ENCODE measurements at places on chromosomes 1 and 21.

DNA sequence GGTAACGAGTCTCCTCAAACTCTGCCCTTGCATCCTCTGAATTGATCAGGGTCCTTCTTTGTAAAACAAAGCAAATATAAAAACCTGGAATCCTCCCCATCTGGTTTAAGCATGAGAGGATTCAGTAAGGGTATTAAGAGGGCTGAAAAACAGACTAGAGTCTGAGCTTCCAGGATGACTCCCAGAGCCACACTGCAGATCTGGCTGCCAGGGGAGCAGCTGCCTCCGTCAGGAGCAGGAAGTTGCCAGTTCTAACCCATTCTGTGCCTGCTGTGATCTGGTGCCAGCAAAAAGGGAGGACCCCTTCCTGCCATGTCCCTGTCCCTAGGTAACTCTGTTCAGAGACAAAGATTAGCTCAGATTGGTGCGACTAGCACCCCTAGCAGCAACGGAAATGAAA, 27.5 kb downstream of the SERTAD4 start:
- DNase-seq = no peak

DNA sequence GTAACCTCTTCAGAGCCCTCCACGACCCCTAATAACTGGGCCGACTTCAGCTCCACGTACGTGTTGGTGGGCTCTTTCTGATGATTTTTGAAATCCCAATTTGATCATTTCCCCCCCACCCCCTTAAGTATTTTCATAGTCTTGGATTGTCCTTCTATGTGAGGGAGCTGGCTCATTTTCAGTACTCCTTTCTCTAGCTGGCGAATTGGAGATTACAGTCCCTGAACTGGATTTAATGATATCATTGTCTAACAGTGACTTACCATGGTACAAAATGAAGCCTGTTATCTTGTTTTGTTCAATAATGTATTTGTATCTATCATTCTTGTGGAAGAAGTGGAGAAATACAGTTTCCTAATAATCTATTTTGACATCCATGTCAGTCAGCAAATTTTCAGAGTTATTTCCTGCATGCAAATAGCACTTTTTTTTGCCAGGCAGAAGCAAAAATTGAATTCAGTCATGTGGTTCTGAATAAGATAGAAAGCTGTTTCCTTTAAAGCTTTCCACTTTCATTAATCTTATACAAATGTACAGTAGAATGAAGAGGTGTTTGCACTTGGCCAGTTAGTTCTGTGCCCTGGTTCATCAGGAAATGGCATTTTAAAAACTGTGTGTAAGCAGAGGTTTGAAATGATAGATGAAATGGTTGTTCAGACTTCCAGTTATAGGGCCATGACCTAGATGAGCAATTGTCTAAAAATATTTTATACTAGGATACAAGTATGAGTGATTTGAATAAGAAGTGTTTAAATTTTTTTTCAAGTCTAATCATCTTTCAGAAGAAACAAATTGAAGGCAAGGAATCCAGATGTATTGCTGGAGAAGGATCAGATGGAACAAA, 104.2 kb downstream of the ATP5PO start:
- DNase-seq = no peak

GRCh38 chr1:164671323-164671965, 112.5 kb downstream of the PBX1 start:
- DNase-seq = no peak

DNA sequence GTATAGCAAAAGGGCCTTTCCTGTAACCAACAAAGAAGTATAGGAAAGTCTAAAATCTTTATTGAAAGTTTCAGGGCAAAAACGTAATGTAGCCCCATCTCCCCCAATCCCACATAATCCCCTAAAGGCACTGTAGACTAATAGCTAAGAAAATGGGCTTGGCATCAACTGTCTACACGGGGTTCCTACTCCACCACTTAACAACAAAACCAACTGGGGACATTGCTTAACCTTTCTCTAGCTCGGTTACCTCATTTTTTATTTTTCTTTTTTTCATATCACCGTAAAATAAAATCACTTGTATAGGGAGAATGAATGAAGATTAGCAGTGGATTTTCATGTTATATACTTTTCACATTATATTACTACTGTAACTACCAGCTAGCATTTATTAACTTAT, 12.3 kb downstream of the MACF1 start:
- no peak for DNase-seq

GRCh38 chr21:43921571-43921978, 56.6 kb downstream of the AGPAT3 start:
- DNase-seq = peak; percentile 11

GRCh38 chr1:168443899-168444298, 99.9 kb downstream of the XCL2 start:
- no peak for DNase-seq

DNA sequence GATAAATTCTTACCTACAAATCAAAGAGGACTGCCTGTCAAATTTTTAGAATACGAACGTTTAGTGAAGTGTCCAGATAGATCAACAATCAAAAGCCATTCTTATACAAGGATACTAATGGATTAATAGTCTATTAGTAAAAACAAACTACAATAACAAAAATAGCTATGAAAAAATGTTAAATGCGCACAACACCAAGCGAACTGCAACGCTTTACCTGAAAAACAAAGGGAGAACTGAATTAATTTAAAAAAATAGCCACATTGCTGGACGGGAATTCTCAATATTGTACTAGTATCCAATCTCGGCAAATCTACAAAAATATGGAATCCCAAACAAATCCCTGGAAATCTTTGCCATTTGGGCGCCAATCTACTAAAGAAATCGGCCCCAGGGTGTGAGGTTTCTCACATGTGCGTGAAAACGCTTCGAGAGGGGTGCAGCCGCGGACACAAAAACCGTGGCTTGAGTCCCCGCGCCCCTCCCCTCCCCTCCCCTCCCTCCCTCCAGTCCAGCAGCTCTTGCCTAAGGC, 55.6 kb downstream of the TRAF5 start:
- DNase-seq = no peak

GRCh38 chr1:30169269-30169668, 554.1 kb downstream of the MATN1 start:
- no peak for DNase-seq

- no peak for DNase-seq
These were observed 69.8 kb downstream of the KCNT2 start for GRCh38 chr1:196538473-196538872.

GRCh38 chr1:15981679-15982078, 5.8 kb upstream of the ZBTB17 start:
- DNase-seq = no peak
